ENCODE measurements at places on chromosomes 5 and 9.

GRCh38 chr9:83199240-83199639 is 136.3 kb upstream of the RASEF start:
- peak; percentile 60 for DNase-seq

- DNase-seq, result no peak
Measured at GRCh38 chr5:145774442-145774841, 60.7 kb downstream of the PRELID2 start.

DNA sequence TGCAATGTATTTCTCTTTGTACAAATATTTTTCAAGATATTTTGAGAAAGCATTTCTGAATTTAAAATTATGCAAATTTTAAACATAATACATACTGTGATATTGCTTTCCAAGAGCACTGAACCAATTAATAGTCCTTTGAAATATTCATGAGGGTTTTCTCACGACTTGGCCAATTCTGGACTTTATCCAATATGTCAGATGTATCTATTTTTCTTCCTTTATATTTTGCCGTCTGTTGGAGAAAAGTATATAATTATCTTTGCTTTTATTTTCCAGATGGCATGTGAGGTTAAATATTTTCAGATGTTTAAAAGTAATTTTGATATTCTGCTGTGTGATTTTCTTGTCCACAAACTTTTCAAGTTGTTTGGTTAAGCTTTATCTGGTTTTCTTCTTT is 378.9 kb downstream of the SLCO4C1 start:
- DNase-seq, result no peak

DNA sequence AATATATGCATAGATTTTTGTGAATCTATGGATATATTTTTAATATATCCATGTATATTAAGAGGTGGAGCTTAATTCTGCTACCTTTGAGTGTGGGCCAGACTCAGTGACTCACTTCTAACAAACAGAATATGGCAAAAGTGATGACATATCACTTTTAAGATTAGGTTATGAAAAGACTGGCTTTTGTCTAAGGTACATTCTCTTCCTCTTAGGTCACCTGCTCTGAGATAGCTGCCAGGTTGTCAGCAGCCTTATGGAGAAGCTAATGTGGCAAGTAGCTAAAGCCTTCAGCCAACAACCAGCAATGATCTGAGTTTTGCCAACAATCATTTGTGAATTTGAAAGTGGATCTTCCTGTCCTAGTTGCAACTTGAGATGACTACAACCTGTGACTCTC is 83.8 kb downstream of the ANKRD31 start:
- DNase-seq, result no peak

- no peak for DNase-seq
Measured at GRCh38 chr5:1524799-1525623, 1.3 kb upstream of the LPCAT1 start.

GRCh38 chr5:65809817-65810531 is 88.0 kb downstream of the NLN start:
- peak; percentile 51 for DNase-seq

GRCh38 chr5:115246361-115246991 is 16.2 kb downstream of the PGGT1B start:
- DNase-seq, result peak; percentile 31

DNA sequence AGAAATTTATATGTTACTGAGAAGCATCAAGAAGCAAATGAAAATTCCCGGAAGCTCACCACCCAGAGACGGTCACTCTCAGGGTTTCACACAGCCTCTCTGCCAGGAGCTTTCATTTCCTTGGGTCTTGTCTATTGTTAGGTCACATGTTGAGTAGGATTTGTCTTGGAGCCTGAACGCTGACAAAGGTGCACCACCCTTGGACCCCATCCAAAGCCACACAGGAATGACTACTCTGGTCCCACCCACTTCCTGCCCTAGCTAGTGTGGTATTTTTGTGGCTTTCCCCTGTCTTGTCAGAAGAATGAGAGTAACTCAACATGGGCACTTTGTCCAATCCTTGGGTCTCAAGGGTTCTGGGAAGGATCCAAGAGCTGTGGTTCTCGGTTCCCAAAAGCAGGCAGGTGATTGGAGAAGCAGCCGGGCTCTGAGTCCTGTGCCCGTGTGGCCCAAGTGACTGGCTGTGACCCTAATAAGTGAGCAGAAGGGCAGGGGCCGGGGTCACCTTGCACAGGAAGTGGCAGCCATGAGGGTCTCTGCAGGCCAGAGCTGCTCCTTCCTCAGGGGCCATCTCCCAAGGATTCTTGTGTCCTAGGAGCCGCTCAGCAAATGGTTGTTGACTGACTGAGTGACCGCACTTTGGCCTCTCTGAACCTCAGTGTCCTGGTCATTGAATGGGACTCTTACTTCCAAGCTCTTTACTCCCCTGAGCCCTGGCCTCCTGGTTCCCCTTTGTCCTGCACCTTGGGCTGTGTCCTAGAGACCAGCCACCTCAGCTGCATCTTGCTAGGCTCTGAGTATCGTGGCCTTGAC is 6.9 kb downstream of the FGD3 start:
- peak; percentile 27 for DNase-seq

- no peak for DNase-seq
Measured at GRCh38 chr5:95007921-95008597, 276.8 kb downstream of the MCTP1 start.

- DNase-seq, result no peak
Measured at GRCh38 chr5:104048231-104048630, 485.6 kb upstream of the NUDT12 start.

- DNase-seq, result peak; percentile 96
Measured at GRCh38 chr5:111735583-111736270, 21.3 kb downstream of the NREP start.

DNA sequence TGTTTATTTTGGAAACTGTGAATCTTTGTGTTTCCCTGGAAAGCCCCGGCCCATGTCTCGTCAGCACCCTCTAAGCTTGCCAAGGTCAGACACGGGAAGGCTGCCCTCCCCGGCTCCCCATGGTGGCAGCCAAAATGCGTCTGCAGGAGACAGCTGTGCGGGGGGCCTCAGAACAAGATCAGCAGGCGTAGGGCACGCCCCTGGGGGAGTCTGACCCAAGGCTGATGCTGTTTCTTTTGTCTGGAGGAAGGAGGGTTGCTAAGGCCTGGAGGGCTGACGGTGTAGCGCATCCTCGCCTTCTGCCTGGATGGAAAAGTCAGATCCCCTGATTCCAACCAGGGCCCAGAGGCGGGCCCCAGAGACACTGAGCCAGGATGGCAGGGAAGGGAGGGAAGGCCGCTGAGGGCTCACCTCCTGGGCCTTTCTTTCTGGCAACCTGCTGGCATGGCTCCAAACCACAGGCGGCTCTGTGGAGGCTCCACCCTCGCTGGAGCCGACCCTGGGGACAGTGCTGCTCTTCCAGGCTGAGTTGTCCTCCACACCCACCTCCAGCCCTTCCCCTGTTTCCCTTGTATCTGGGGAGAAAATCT is 57.2 kb downstream of the OLFM1 start:
- DNase-seq, result no peak

GRCh38 chr9:129909851-129910250 is 74.6 kb downstream of the USP20 start:
- DNase-seq, result no peak

DNA sequence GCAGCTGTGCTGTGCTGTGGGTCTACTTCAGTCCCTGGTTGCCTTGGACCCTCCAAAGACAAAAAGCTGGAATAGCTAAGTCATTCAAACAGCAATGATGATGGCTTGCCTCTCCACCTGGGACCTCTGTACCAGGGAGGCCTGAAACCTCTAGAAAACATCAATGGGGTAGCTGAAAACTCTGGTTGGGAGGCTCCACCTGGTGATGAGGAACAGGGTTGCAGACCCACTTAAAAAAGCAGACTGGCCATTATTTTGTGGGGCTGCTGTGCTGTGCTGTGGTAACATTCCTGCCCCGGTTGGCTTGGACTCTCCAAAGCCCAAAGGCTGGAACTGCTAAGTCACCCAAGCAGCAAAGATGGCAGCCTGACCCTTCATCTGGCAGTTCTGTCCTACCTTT is 839.3 kb upstream of the ARRDC3 start:
- DNase-seq, result no peak

GRCh38 chr9:107465467-107466451 is 23.8 kb downstream of the KLF4 start:
- peak; percentile 48 for DNase-seq

DNA sequence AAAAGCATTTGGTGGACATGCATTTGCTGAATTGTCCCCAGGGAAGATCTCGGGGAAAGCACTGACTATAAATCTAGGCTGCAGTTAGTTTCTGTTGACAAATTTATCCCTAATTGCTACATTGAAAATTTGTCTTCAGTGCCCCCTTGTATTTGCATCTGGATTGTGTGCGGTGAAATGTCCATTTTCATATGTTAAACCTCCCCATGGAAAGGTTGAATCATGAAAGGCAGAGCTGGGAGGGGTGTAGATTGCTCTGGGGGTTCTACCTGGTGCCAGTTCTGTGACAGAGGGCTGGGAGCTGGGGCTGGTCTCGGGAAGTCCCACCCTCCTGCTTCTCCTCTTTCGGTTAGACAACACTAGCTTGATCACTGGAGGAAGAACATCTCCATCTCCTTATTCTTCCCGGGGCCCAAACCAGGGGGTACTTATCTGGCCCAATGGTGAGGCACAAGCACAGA is 101.9 kb downstream of the GADD45G start:
- DNase-seq, result no peak

GRCh38 chr5:78405829-78406750 is 45.7 kb downstream of the SCAMP1 start:
- DNase-seq, result peak; percentile 62

DNA sequence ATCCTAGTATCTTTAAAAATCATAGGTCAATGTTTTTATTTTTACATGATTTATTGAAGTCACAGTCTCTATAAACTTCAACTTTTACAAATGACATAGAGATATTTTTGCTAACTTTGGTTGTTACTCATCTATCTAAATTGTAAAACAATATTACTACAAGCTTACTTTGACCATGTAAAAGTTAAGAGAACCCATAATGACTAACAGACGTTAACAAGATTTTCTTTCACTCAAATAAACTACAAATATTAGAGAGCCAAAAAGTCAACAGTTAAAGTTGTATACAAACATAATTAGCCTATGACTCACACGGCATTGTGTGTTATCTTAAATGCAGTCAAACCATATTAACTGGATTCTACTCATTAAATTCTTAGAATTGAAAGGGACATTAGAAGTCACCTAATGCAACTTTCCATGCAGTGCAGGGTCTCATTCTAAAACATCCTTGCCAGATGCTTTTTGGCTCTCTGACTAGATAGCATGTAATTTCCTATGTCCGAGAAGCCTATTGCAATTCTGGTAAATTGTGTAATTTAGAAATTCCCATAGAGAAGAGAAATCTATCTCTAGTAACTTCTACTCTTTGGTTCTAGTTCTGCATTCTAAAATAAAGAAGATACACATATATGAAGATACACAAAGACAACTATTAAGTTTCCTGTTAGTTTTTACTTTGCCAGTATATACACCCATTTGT is 42.2 kb upstream of the UGT3A2 start:
- DNase-seq, result no peak

- DNase-seq, result peak; percentile 20
Measured at GRCh38 chr5:110510146-110510545, 216.3 kb downstream of the TMEM232 start.

GRCh38 chr5:85868070-85868469 is 749.7 kb upstream of the COX7C start:
- DNase-seq, result no peak

GRCh38 chr5:98248949-98249348 is 524.5 kb upstream of the RGMB start:
- DNase-seq, result peak; percentile 95

DNA sequence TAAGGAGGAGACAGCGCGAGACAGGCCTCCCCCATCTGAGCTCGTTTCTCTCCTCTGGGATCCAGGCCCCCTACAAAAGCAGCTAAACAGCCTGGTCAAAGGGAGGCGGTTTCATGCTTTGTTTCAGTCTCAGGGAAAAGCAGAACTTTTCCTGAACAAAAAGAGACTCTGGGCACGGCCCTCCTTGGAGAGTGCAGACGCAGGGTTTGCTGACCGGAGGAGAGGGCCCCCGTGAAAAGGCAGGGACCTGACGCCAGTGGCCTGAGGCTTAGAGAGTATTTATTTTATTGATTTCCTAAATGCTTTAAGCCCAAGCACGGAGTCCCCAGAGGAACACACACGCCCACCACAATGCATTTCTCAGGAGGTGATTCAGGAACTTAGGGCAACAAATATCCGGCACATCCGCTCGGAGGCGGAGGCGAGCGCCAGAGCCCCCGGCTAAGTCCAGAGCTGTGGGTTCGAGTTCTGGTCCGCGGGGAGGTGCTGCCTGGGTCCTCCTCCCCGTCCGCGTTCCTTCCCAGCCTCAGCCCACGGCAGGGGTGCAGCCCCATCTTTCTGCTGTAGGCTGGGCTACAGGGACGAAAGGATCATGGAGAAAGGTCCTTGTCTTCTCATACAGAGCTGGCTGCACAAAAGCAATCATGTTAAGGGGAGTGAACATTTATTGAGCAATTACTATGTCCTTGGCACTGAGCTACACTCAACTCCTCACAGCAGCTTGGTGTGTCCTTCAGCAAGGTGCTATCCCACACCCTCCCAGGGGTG is 40.0 kb downstream of the PTGES start:
- DNase-seq, result peak; percentile 85

GRCh38 chr9:130658893-130659698 is 5.3 kb upstream of the PRDM12 start:
- no peak for DNase-seq

- peak; percentile 47 for DNase-seq
Measured at GRCh38 chr5:147461915-147462314, 48.0 kb downstream of the DPYSL3 start.
